ENCODE measurements at places on chromosomes 4 and X. TPM values are rescaled to one million over a fixed set of nuclear protein-coding genes. Genes with fewer than 3 reads are reported as not detected.

GRCh38 chrX:134202561-134202960, 34.4 kb upstream of the CCDC160 start:
- DNase-seq: no peak

DNA sequence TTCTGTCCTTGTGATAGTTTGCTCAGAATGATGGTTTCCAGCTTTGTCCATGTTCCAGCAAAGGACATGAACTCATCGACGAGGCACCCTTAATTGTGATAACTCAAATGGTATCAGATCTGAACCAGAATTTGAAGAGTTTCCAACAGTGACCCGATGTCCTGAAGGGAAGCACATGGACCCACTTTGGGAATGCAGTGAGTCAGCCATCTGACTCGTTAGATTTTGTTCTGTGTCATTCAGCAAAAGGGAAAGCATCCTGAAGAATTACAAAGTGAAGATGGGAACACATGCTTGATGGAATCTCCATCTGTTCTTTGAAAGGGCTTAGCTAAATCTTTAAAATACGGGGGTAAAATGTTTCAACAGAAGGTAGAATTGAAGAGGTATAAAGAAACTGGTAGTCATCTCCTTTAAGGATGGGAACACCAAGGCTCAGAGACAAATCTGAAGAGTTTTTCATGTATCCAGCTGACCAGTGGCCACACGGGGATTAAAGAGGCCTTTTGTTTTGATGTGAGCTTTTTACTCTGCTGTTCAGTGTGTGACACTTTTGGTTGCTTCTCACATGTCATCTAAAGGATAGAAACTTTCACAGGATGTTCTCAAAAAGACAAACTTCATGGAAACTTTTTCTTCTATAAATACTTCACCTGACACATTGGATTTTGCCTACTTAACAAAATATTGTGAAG, 393.8 kb downstream of the INPP4B start:
- DNase-seq: peak; percentile 6

DNA sequence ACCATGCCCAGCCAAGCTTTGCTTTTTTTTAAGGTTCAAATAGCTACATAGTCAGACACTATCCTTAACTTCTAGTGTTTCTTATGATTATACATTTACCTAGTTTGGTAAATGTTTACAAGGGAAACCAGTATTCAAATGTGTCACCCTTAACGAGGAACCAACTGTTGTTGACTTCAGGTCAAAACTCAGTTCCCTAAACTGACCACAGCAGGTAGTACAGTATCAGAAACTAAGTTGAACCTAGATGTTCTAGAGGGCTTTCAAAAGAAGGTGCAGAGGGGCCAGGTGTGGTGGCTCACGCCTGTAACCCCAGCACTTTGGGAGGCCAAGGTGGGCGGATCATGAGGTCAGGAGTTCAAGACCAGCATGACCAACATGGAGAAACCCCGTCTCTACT, 11.3 kb downstream of the GPC4 start:
- no peak for DNase-seq

DNA sequence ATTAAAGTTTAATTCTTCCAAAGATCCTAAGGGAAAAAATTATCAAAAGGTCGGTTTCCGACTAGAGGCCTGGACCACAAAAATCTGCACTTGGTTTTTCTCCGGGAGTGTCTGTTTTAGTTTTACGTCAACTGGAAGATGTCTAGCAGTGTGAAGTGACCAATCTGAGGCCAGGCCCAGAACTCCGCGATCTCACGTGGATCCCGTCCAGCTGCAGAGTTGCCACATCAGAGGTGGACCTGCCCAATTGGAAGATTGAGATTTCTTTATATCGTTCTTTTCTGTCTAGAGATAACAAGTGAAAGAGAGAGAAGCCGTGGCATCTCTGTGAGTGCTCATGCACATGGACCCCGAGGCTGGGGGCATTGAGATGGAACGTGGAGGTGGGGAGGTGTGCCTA, 115.8 kb downstream of the AFF1 start:
- no peak for DNase-seq

GRCh38 chr4:180009316-180009715, 2233.9 kb upstream of the TENM3 start:
- DNase-seq: no peak

The GPR82 gene
- total RNA-seq: not detected

The MAP7D3 gene
- 19.2 TPM for total RNA-seq

The ADGRG4 gene
- total RNA-seq: not detected

All from osteoblast (primary cell).